Stimulated activated CD8-positive, alpha-beta memory T cell treated with anti-CD3 and anti-CD28 coated beads, Interleukin-15, amount 100 ng/mL, for 1 hour (primary cell): ENCODE measurements at places on chromosomes 16 and 17.

DNA sequence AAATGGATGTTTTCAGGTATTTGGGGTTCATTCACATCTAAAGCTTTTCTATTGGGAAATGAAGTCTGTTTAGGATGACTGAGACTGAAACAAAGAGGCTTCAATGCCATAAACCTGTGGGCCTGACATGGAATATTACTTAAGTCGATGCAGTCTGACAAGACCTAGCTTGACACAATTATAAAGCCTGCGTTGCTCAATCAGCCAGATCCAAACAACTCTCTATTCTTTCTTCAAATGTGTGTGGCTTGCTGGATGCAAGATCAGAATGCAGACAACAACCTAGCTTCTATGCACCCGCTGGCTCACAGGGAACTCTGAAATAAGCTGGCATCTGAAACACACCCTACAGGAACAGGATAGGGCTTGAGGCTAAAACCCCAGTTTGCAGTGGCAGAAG, 40.0 kb downstream of the RFFL start:
- no peak for DNase-seq

- no peak for DNase-seq
These were observed 201.5 kb downstream of the ZNF423 start for GRCh38 chr16:49654425-49654824.

- no peak for DNase-seq
These were observed 87.4 kb downstream of the ANKRD11 start for GRCh38 chr16:89402962-89403361.

GRCh38 chr17:10626390-10626789, 30.7 kb downstream of the MYH3 start:
- DNase-seq: no peak

GRCh38 chr17:2841606-2842005, 45.4 kb downstream of the RAP1GAP2 start:
- DNase-seq: no peak

DNA sequence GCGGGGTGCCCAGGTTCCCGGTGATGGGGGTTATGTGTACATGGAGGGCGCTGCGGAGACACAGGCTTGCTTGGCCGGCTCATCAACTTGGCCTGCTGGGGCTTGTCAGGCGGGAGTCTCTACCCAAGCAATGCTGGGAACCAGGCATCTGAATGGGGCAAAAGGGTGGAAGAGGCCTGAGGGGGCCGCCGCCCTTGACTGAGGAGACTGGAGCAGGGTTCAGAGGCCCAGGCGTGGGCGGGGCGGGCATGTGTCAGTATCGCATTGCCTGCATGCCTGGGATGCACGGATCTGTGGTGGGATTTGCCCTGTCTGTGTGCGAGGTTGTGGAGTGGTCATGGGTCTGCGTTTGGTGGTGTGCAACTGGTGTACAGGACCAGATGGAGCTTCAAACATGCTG, 21.1 kb downstream of the ARHGAP23 start:
- DNase-seq: no peak

GRCh38 chr16:4869147-4869805, 22.0 kb downstream of the UBN1 start:
- DNase-seq: no peak

- DNase-seq: no peak
These were observed 765.6 kb downstream of the CDH11 start for GRCh38 chr16:64356267-64356666.

DNA sequence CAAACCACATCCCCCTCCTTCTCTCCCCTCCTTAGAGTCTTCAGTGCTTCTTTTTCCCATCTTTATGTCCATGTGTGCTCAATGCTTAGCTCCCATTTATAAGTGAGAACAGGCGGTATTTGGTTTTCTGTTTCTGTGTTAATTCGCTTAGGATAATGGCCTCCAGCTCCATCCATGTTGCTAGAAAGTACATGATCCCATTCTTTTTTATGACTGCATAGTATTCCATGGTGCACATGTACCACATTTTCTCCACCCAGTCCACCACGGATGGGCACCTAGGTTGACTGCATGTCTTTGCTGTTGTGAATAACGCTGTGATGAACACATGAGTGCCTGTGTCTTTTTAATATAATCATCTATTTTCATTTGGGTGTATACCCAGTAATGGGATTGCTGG, 44.3 kb downstream of the SLC39A11 start:
- DNase-seq: no peak

DNA sequence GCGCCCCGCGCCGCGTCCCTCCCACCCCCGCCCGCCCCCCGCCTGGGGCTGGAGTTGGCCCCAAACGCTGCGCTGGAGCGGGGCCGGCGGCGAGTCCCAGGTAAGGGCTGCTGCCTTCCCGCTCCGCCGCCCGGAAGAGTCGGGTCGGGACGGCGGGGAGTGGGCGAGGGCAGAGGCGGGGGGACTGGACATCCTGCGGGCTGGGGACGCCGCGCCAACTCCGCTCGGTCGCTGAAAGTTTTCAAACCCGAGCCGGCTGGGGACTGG, 469 bp downstream of the GPRC5C start:
- no peak for DNase-seq

DNA sequence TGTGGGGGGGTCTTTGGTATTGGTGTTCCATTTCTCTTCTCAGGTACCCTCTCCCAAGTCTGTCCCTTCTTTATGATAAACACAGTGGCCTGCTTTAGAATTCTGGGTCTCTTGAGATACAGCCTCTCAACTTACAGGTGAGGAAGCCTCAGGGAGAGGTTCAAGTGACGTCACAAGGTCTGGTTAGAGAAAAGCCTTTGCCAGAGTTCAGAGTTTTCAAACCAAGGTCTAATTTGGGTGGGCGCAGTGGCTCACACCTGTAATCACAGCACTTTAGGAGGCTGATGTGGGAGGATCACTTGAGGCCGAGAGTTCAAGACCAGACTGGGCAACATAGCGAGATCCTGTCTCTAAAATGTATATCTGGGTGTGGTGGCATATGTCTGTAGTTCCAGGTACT, 2.1 kb downstream of the IRF8 start:
- DNase-seq: no peak

DNA sequence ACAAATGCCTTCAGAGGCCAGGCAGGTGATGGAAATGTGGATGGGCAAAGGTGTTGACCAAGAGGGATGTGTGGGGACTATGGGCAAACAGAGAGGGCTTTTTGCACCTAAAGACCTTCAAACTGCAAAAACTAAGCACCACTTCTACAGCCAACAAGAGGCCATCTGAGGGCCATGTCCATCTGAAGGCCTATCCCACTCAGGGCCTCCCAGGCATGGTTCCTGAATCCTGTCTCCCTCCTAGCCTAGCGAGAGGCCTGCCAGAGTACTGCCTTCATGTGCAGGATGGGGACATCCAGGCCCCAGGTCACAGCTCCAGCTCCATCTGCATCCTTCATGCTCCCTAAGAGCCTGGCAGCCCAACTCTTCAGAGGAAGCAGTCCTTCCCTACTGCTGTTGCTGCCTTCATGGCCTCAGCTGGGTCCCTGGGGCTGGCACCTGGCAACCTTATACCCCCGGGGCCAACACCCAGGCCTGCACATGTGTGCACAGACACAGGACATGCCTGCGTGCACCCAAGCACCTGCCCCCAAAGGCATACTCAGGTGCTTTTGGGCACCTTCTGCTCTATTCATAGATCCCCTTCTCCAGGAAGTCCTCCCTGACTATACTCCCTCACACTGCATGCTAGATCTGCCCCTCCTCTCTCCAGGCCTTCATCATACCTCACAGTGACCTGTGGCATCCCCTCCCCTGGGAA, 95.2 kb downstream of the C16orf78 start:
- no peak for DNase-seq

DNA sequence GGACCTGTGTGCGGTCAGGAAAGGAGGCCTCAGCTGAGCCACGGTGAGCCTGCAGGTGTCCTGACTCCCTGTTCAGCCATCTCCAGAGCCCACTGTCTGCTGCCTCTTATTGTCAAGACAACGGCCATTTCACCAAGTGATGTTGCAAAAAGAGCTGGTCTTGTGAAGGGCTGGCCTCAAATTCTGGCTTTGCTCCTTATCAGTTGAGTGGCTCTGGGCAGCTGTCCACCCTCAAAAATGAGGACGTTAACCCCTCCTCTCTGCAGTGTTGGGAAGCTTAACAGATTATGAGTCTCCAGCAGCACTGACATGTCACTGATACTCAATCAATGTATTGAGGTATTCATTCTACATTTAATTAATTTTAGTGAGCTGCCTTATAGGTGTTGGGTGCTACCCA, 171.1 kb upstream of the TOX3 start:
- no peak for DNase-seq

GRCh38 chr17:17494870-17495535, 1.2 kb downstream of the RASD1 start:
- DNase-seq: no peak

DNA sequence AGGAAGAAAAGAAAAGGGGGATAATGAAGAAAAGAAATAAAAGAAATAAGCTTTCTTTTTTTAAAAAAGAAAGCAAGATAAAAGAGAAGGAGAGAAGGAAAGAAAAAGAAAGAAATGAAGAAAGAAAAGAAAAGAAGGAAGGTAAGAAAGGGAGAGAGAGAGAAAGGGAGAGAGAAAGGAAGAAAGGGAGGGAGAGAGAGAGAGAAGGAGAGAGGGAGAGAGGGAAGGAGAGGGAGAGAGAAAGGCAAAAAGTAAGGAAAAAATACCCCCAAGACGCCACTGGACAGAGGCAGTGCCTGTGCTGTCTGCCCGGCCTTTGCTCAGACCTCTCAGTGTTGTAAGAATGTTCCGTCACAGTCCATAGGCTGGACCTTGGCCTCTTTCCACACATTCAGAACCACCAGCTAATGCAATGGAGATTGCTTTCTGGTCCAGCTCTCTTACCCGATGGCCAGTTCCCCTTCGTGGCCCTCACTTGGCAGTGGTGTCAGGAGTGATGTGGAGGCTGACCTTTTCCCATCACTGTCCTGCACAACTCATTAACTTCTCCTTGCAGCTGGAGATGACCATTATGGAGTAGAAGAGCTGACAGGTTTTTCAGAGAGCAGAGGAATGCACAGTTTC, 14.3 kb upstream of the HNF1B start:
- DNase-seq: no peak

DNA sequence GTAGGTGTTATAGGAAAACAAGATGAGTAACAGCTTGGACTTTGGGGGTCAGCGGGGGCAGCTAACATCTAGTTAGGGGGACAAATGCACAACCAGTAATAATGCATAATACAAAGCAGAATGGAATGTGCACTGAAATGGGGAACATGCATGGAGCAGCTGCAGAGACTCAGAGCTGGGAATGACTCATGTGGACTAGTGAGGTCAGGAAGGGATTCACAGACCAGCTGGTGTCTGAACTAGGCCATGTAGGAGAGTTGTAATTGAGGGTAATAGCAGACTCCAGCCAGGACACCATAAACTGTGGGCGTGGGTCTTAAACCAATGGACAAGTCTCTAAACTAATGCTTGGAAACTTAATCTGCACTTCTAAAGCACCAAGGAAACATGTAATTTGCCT, 176.8 kb upstream of the ASIC2 start:
- no peak for DNase-seq

DNA sequence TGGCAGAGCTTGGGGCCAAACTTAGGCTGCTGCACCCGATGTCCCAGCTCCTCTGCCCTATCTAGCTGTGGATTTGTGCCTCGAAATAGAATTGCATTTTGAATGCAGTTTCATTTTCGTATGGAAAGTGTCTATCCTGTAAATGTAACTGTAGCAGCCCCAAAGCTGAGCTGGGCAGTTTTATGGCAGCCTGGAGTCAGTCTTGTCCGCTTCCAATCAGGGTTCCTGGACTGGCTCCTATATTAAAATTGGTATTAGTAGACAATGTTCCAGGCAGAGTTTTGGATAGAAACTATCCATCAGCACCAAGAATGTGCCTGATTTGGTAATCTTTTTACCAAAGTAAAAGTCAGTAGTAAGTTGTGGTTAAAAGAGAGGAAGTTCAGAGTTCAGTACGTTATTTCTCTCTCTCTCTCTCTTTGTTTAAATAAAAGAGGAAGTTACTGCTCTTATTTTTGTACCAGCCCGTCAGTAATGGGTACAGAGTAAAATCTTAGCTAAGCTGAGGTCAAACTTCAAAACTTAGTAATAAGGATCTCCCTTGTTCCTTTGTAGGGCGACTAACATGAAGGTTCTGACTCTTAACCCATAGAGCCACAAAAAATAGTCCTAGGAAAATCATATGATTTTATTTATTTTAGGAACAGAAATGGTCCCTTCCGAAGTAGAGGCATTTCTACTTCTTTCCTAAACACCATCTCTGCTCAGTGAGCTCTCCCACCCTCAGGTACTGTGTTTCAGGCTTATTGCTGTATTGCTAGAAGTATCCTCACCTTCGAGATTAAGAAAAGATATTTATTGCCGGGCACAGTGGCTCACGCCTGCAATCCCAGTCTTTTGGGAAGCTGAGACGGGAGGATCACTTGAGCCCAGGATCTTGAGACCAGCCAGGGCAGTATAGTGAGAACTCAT, 28.0 kb downstream of the PRKCB start:
- DNase-seq: no peak

- DNase-seq: peak; percentile 35
These were observed 28.8 kb upstream of the GINS2 start for GRCh38 chr16:85717393-85718152.

- no peak for DNase-seq
These were observed 11.0 kb downstream of the P3H4 start for GRCh38 chr17:41800601-41801373.

GRCh38 chr16:12079412-12079965, 103.0 kb downstream of the SNX29 start:
- no peak for DNase-seq

DNA sequence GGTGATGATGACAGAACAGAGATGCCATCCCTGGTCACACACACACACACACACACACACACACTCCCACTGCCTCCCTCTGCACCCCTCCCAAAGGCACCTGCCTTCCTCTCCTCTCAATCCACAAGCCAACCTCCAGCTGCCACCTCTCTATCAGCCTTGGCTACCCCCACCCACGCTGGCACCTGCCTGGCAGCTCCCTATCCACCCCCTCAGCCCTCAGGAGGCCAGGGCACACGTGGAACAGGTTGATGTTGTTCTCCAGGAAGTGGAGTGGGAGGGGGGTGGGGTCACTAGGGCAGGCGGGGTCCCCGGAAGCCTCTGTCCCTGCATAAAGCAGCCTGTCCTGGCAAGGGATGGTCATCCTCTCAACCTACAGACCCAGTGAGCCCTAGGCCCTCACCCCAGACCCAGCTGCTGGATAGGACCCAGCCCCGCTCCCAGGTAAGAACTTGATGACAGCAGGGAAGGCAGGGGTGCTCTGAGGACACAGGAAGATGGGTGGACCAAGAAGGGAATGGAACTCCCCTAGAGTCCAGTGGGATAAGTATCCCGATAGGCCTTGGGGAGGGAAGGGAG, at the start of gene GSDMA:
Gene GSDMA (plus strand): TSS at position 363 of the 579 bp plus-strand sequence. CDS start 2,684 bp downstream, outside the sequence.
- DNase-seq: no peak

DNA sequence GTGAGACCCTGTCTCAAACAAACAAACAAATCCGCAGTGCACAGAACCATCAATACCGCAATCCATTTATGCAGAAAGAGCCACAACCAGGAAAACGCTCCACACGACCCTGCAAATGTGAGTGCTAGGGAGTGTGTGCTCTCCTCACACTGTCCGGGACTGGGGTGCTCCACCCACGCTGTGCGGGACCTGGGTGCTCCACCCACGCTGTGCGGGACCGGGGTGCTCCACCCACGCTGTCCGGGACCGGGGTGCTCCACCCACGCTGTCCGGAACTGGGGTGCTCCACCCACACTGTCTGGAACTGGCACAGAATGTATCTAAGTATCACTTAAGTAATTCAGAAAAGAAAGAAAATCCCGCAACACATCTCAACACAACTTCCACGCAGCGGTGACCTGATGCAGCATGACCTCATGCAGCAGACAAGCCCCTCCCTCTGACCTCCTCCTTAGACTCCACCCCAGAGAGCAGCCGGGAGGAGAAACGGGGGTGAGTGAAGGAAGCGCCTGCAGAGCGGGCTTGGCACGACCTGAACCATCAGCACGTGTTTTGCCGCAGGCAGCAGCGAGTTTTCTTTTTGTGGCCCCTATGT, 38.5 kb downstream of the ZNF276 start:
- DNase-seq: no peak
